ENCODE measurements at places on chromosomes 13 and 19.
A peak's percentile ranks its signal among the peaks of the same experiment; 100 is the strongest.

- DNase-seq = no peak
Observed at GRCh38 chr13:74751739-74752138, 617.5 kb upstream of the KLF12 start.

- DNase-seq = no peak
Observed at GRCh38 chr19:8069096-8069973, 16.8 kb downstream of the CCL25 start.

- DNase-seq = peak; percentile 51
Observed at GRCh38 chr19:13788991-13789390, 6.3 kb upstream of the ZSWIM4 start.

DNA sequence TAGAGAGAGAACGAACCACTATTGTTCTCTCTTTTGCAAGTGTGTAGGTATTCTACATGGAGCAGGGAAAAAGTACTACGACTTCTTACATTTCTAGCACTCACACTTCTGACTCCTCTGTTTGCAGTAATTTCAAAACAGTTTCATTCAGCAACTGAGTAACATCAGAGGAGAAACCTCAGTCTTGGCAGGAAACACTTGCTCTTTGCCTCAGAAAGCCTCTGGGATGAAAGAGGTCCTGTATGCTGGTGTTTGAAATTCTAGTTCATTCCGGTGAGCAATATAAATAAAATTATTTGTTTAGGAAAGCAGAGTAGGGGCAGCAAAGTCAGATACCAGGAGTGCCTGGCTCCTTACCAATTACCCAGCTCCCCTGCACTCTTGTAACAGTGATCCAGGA, 595.5 kb downstream of the TBC1D4 start:
- DNase-seq = no peak

DNA sequence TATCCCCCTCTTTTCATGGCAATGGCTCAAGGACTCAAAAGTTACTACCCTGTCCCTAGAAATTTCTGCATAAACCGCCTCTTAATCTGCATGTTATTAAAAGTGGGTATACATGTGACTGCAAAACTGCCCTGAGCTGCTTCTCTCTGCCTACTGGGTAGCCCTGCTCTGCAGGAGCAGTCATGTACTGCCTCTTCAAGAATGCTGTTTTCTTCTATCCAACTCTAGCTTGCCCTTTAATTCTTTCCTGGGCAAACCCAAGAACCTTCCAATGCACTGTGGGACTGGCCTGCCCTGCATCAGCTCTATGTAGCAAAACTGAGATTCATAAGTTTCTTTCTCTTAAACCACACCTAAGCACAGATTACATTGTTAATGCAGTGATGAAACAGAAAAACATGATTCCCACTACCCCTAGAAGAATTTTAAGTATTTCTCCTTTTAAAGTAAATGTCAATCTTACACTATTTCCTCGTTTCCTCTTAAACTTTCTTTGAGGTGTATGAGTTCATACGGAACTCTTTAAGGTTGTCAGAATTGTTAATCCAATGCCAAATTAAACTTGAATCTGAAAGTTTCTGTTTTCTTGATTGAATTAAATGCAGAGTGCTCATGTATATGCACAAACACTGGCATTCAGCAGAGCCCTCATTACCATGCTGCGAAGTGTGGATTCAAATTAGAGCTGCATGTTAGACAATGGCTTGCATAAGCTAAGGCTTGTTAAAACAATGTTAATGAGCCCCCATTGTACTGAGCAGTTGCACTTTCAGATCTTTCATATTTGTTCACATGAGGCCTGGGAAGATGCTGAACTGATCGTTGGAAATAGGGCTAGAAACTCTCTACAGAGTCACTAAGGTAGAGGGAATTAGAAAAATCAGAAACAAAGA, 669.9 kb upstream of the PCDH20 start:
- DNase-seq = no peak

- no peak for DNase-seq
Observed at GRCh38 chr13:24644036-24644435, 36.2 kb upstream of the ATP12A start.

GRCh38 chr13:63972328-63972727, 2556.7 kb upstream of the PCDH20 start:
- DNase-seq = no peak

DNA sequence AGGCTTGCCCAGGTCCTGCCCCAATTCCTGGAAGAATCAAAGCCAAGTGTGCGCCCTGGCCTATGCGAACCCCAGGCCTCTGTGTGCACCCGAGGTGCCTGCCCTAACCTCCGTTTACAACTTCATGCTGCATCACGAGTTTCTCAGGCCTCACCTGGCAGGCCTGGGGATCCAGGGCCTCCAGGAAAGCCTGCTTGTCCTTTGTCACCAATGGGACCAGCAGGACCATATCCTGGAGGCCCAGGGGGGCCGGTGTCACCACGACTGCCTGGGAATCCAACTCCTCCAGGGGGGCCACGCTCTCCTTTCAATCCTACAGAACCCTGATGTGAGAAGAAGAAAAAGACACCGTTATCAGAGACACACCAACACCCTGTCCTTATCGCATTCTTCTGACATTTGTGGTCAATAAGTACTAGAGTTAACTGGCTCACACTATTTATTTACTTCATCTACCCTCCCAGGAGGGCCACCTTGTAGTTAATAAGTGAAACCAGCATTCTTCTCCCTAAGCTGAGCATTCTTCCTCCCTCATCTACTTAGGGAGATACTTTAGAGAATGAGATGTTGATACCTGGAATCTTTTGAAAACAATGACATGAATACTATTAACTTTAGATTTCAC, 120.6 kb downstream of the COL4A1 start:
- DNase-seq = no peak

DNA sequence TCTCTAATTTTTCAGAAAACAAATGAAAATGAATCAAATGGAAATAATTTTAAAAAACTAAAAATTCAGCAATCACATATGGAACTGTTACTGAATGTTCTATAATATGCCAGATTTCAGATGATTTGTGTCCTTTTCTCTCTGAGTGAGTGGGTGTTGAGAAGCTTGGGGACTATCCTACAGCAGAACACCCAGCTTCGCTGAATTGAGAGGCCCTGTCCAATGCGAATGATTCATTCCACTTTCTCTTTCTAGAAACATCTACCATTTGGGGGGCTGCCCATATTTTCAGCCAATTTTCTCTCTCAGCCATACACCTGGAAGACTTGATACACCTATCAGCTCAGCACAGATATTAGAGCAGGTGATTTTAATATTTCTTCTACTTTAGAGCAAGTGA, 1666.7 kb downstream of the EFNB2 start:
- no peak for DNase-seq

- no peak for DNase-seq
Observed at GRCh38 chr19:50648659-50649058, 586 bp upstream of the C19orf81 start.

DNA sequence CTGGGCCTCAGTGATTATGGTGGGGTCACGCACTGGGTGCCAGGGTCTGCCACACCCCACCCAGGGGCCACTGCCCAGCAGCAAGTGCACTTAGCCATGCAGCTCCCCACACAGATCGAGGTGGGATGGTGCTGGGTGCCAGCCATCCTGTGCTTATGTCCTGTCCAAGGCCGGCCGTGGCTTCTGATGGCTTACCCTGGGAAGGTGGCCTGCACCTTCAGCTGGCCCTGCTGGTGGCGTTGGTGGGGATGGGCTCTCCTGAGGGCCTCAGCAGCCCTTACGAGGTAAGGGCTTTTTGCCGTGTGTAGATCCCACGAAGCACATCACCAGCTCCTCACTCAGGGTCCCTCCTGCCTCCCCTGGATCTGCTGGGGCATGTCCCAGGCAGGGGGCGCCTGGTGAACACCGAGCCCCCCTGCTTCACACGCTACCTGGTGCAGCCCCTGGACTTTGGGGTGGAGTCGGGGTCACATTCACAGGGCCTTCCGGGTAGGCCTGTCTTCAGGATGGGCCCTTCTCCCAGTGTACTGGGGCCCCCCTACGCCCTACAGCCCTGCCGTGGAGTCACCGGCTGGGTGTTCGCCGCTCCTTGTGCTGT, 46.6 kb downstream of the CRTC1 start:
- DNase-seq = no peak

DNA sequence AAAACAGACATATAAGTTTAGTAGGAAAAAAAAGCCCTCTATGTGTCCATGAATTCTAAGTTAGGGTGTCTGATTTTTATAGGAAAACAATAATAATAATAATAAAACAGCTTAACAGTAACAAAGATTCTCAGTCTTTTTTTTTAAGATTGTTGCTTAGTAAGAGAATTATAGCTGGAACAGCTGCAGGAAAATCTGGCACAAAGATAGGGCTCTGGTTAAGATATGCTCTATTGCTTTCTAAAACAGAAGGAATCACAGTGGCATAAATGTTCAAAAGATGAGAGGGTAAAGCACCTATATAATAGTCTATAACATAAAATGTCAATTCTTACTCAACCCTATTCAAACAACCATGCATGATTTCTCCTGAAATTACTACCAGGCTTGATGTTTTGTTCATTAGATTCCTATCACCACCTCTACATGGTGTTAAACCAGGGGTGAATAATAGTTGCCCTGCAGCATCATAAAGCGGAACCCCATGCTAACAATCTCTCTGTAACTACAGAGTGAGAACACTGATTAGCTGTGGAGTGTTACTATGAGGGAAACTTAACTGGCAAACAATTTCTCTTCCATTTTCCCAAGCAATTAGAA, 541.4 kb upstream of the MIR17HG start:
- DNase-seq = no peak

DNA sequence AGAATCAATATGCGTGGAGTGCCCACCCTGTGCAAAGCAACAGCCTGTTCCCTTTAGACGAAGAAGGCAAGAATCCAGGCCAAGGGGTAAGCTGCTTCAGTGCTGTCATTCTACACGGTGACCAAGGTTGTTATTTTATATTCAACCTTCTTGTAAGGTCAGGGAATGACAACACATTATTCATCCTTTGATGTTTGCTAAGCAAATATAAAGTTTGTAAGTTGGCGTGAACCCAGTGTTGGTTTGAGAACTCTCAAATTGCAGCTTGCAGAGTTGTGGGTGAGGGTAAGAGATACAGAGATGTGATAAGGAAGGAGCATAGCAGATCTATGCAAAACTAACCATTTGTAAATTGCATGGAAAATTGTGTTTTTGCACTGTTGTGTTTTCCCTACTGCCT, 436.7 kb downstream of the FGF9 start:
- no peak for DNase-seq

- peak; percentile 42 for DNase-seq
Observed at GRCh38 chr19:2315818-2316353, 7.9 kb upstream of the LINGO3 start.

DNA sequence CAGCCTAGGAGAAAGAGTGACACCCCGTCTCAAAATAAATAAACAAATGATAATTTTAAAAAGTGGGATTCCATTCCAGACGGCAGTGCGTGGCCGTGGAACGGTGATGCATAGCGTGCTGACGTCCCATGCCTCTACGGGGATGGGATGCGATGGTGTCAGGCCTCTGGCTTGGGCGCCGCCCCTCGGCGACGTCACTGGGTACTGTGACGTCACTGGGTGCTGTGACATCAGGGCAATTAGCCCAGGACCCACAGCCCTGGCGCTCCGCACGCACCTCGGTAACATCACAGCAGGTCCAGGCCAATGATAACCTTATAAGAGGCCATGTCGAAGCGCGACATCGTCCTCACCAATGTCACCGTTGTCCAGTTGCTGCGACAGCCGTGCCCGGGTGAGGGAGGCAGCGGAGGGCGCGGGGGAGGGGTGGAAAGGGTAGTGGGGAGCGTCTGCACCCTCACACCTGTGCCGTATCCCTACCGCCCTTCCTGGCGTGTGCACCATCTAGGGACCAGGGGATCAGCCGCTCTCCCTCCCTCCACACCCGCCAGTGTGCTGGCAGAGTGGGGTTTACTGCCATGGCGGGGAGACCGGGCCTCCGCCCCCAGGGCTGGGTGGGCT, at the start of gene GAPDHS:
Gene GAPDHS, plus strand, starts transcription at position 256 of the 621 bp plus-strand sequence. Its CDS starts 72 bp downstream, at position 328.
- DNase-seq = no peak

GRCh38 chr13:34044041-34044440, 226.1 kb downstream of the RFC3 start:
- no peak for DNase-seq

DNA sequence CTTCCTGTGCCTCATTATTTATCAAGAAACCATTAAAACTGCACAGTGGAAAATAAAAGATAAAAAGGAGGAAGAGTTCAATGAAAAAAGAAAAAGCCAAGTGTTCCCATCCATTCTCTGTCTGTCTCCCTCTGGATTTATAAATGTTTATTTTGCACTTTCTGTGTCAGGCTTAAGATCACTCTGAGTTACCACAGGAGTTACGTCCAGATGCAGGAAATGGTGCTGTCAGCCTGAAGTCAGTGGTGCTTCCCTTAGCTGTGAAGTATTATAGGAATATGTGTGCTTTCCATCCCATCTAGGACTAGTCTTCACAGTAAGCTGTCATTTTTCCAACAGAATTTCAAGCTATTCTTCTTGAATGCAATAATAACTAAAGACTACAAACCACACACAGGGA, 420.2 kb downstream of the KCTD12 start:
- DNase-seq = no peak
